ENCODE measurements at places on chromosomes 13 and 19.

- no peak for DNase-seq
Measured at GRCh38 chr13:34675626-34676025, 266.4 kb upstream of the NBEA start.

GRCh38 chr19:14470031-14470876 is 4.9 kb downstream of the PTGER1 start:
- no peak for DNase-seq

DNA sequence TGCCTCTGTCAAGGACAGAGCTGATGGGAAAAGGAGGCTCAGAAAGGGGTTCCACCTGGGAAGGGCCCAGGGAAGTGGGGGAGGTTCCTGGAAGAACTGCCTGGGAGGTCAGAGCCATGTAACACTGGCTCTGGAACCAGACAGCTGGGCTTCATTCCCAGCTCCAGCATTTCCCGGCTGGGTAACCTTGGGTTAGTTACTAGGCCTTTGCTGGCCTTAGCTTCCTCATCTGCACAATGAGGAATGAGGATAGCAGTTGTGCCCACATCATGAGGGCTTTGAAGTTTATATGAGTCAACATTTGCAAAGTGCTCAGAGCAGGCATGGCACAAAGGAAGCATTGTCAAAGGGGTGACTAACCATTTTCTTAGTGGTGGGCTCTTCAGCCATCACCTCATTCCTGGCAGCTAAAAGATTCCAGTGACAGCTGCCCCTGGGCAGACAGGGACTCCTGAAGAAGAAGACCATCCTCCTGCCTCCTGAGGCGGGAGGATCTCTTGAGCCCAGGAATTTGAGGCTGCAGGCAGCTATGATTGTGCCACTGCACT is 1.7 kb upstream of the DNAJB1 start:
- no peak for DNase-seq

- no peak for DNase-seq
Measured at GRCh38 chr19:47700934-47701716, 12.1 kb upstream of the EHD2 start.

GRCh38 chr19:46728693-46729339 is 11.9 kb upstream of the PRKD2 start:
- no peak for DNase-seq

DNA sequence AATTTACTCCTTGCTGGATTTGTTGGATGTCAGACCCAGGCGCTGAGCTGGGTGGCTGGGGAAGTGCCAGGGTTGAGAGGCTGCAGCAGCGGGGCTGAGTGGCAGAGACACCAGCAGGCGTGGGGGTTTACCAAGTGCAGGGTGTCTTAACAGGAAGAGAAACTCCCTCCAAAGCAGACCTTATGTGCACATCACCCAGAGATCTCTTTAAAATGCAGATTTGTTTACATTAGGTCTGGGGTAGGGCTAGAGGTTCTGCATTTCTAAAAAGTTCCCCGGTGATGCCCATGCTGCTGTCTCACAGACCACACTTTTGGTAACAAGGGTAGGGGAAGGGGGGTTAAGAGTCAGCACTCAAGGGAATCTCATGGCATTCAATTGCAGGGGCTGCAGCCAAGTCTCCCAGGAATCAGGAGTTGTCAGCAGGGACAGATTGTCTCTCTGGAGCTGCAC is 80.7 kb upstream of the OLFM4 start:
- DNase-seq: no peak

GRCh38 chr13:25171517-25172302 is at the start of gene AMER2:
Gene AMER2 (minus strand): TSS chr13:25172288. CDS start chr13:25171619, 669 bp downstream.
- no peak for DNase-seq

- DNase-seq: no peak
Measured at GRCh38 chr13:100566543-100566942, 22.0 kb downstream of the GGACT start.

DNA sequence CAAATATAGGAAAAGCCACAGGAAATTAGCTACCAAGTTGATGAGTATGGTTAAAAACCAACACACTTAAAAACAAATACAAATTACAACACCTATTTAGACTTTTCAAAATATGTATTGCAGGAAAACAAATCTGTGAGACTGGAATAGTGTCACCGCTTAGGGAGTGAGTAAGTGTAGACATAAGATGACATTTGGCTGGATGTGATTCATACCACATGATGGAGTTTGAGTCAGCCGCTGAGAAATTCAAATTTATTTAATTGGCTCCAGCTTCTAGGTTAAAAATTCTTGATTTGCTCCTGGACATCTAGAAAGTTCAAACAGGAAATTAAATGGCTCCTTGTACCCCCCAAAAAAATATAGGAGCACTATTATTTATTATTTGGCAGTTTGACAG is 531.7 kb downstream of the SLITRK1 start:
- no peak for DNase-seq

DNA sequence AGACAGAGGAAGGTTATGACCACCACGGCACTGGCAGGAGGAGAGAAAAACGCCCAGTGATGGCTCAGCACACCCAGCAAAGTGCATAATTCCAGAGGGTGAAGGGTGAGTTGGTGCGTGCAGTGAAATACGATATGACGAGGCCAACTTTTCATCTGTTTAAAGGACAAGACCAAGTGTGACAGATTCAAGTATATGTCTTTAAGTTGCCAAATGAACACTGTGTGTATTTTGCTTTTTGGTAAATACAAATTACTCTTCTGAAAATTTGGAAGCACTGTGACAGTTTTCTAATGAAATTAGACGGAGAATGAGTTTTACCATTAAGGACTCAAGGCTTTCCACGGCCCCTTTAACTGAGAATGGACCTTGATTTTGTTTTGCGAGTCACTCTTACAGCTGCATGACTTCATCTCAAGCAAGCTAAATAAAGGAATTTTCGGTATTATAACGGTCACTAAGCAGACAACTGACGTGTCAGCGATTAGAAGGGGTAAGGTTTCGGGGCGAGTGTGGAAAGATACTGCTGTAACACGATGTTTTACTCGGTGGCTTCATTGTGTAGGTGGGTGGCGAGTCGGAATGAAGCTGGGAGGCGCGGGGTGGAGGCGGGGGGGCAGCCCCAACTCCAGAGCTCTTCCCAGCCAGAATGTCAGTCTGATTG is 22.8 kb downstream of the COL4A2 start:
- no peak for DNase-seq

DNA sequence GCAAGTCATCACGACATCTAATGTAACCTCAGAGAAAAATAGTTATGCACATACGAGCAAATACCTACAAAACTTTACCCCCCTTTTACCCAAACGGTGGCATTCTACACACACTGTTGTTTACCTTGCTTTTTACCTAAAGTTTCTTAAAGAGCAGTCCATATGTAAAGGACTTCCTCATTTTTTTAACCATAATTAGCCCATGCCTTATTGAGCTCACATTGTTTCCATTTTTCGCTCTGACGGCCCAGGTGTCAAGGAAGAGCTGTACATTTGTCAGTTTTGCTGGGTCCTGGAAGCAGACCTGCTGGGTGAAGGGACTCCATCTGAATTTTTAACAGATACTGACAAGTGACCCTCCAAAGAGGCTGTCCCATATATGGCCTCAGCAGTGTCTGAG is 89.4 kb downstream of the STK24 start:
- DNase-seq: no peak

DNA sequence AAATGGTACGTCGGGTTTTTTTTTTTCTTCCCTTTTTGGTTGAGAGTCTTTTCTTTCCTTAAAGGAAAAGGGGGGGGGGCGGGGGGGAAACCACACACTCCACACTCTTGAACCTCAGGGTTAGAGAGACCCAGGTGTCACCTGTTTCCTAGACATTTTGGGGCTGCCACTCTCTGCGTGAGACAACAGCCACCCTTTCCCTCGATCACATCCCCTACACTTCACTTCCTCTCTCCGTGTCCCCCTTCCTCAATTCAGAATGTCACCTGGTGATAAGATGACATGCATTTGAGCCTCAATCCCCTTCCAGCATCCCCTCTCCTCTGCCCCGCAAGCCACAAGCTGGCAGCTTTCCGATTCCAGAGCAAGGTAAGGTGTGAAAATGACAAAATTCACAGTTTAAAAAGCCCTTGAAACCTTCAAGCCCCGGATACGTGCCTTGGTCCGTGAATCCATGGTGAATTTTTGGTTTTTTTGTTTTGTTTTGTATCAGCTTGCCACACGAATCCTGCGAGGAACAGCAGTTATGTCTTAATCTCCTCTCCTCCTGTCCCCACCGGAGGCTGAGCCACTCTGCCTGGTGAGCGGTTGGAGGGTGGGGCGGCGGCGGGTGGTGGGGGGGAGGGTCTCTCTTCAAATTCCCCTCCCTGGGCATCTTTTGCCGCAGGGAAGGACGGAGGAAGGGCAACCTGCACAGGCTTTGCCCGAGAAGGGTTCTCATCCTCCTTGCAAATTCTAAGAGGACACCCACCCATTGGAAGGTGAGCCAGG is 4.2 kb downstream of the PTPRS start:
- no peak for DNase-seq

- DNase-seq: no peak
Measured at GRCh38 chr13:53090461-53090860, 61.8 kb downstream of the OLFM4 start.

DNA sequence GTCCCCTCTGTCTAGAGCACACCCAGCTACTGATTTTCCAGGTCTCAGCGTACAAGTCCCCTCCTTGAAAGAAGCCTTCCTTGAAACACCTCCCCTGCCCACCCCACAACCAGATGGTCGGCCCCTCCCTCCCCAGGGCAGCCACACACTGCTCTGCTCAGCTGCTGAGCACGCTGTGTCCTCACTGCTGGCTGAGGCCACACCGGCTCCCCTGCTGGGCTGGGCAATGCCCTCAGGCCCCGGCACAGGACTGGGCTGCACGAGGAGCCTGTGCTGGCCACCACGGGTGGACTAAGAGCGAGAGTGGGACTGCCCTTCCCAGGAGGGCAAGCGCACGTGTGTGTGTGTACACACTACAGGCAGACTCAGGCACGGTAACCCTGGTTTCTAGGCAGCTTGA is 11.8 kb upstream of the RSPH6A start:
- no peak for DNase-seq

DNA sequence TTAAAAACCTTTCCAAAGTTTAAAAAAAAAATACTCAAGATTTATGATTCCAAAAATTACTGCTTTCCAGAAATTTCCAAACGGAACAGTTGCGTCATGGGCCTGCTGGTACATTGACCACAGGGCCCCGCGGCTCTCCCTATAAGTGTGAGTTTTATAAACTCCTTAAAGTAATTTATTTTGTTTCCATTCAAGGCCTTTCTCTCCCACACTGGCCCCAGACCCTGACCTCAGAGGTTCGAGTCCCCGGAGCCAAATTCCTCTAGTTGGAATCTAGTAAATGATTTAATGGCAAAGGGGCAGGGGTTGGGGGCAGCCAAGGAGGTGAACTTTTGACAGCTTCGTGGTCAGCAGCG is 97.5 kb downstream of the INSR start:
- DNase-seq: no peak

DNA sequence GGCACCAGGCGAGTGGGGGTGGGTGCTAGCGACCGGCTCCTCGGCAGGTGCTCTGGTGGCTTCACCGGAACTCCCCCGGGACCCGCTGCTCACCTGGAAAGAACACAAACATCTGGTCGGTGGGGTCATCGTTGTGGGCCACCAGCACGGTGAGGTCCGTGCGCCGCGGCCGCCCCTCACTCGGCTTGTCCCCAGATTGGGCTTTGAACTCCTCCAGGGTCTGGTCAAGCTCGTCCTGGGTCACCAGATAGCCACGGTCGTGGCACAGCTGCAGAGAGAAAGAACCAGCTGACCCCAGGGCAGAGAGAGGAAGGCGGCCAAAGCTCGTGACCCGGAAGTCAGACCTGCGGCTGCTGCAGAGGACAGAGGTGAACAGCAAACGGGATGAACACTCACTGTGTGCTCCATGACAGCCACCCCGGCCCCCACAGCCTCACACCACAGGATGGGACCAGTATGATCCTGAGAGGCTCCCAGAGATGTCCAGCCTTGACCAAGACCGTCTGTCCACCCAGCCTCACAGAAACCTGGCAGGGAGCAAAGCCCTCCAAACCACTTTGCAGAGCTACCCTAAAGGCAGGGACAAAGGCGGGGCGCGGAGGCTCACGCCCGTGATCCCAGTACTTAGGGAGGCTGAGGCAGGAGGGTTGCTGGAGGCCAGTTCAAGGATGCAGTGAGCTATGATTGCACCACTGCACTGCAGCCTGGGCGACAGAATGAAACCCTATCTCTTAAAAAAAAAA is 1.2 kb downstream of the POLR2E start:
- DNase-seq: no peak

GRCh38 chr13:74219566-74219965 is 85.4 kb upstream of the KLF12 start:
- no peak for DNase-seq

DNA sequence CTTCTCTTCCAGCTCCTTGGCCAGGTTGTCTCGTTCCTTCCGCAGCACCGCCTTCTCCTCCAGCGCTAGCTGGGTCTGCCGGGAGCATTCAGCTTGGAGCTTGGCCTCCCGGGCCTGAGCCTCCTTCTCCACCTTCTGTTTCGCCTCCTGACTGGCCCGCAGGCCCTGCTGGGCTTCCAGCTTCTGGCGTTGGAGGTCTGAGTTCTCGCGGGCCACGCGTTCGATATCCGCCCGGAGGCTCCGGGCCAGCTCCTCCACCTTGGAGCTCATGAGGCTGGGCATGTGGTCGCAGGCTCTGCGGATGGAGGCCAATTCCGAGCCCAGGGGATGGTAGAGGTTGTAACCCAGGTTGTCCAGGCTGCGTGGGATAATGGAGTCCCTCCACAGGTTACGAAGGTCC is 11.8 kb downstream of the PLVAP start:
- no peak for DNase-seq

GRCh38 chr19:55635334-55635717 is 5.5 kb upstream of the ZNF580 start:
- DNase-seq: no peak

DNA sequence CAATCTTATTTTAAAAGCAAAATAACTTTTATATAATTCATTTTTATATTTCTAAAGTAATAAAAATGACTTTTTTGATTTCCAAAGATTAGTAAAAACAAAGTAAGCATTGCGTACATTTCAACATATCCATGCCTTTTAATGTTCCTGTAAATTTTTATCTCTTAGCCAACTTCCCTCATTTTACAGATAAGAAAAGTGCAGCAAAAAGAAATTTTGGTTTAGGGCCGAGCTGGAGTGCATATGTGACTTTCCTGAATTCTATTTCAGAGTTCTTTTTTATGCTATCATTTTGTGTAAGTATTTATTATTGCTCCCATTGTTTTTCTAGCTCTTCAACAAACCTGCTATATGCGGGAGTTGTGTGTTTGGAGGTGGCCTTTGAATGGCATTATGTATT is 195.3 kb downstream of the NHLRC3 start:
- no peak for DNase-seq
